ENCODE measurements at places on chromosomes 2 and 18.

DNA sequence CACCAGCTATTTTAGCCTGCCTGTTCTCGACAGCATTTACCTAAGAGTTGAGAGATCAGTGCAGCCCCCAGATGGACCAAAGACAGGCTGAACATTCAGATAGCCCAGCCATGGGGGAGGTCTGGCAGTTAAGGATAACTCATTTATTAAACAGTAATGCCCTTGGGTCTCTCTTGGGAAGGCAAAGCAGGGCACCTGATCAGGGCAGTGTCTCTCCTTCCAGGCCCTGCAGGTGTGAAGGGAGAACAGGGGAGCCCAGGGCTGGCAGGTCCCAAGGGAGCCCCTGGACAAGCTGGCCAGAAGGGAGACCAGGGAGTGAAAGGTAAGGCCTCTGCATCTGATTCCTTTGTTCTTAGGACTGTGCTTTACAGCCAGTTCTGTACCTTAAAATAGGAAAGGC, 49.6 kb downstream of the MARCO start:
- DNase-seq = no peak

GRCh38 chr2:145598434-145598833, 1078.5 kb upstream of the ZEB2 start:
- DNase-seq = no peak

DNA sequence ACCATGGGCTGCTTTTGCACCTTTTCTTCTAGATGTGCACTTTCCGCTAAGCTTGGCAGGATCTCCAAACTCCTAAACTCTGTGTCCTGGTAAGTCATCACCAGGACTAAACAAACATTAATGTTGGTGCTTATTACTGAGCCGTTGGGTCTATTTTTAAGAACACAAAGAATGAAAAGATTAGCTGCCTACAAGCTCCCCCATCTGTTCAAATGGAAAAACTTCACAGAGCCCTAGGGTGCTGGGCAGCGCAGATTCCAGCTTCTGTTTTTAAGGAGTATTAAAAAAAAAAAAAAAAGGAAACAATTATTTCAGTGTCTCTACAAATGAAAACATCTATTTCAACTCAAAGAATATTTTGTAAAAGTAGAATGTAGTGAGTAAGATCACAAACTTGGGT, 97.8 kb upstream of the AQP4 start:
- no peak for DNase-seq

DNA sequence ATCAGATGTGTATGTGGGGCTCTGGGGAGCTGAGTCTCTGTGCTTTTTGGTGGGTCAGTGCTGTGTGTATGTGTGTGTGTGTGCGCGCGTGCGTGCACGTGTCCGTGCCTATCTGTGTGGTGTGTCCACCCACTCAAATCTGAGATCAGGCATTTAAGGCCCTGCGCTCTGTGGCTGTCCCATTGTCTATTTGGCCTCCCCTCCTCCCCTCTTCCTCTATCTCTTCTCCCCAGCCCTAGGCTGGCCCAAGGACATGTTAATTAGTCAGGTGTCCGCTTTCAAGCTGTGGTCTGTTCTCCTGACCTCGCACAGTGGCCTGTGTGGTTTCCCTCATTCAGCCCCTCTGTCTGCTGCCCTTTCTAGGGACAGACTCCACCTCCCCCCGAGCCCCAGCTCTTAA, 136.4 kb downstream of the DYSF start:
- no peak for DNase-seq

DNA sequence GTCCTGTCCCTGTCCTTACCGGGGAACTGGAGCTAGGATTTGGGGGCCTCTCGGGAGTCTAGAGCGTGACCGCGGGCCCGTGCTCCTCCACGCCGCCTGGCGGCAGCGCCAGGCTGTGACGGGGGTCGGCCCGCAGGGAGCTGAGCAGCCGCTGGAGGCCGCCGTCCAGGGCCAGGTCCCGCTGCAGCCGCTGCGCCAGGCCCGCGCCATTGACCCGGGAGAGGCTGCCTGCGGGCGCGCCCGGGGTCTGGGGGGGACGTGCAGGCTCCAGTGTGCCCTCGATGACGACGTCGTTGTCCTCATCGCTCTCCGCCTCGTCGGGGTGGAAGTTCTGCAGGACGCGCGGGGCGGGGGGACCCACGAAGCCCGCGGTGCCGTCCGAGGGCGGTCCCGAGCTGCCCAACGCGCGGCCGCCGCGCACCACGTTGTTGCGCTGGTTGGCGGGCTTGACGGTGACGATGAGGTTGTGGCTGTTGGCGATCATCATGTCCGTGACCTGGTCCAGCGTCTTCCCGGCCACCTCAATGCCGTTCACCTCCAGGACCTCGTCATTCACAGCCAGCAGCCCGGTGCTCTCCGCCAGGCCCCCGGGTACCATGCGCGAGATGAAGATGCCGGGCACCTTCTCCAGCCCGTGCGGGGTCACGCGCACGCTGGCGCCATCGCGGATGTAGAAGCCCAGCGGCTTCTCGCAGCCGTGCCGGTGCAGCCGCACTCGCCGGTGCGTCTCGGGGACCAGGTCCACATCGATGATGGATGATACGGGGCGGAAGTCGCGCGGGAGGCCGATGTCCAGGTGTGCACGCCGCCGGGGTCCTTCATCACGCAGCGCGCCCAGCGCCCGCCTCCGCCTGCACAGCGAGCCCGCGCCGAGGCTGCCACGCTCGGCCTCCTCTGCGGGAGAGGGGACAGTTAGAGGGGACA, 50.9 kb downstream of the ADNP2 start:
- peak; percentile 62 for DNase-seq
